Activated CD4-positive, CD25-positive, alpha-beta regulatory T cell (primary cell): ENCODE measurements at places on chromosomes 3 and 15.

DNA sequence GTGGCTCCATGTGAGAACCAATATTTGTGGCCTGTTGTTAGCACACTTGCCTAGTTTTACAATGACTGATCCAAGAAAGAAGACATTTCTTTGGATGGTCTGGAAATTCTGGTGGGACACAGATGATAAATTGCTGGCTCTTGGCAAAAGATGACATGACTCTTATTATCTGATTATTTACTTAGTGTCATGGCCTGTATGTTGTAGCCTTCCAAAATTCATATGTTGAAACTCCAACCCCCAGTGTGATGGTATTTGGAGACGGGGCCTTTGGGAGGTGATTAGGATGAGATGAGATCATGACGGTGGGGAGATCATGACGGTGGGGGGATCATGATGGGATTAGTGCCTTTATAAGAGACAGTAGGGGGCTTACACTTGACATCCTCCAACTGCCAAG lies 30.0 kb upstream of the AKAP13 start:
- DNase-seq = no peak

- DNase-seq = no peak
Measured at GRCh38 chr3:72892081-72892775, 4.4 kb downstream of the GXYLT2 start.

DNA sequence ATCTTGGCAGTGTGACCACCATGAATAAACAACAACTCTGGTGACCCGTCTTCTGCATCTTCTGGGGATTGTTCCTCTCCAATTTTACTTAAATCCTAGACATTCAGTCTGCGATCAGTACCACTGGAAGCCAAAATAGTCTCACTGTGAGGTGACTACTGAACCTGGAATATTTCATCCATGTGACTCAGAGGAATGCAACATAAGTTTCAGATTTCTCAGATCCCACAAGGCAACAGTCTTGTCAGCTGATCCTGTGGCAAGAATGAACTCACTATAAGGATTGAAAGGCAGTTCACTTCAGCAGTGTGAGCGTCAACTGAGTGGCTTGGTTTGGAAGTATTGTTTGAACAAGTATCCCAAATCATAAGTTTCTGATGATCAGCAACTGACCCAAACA lies 13.2 kb downstream of the NSUN3 start:
- no peak for DNase-seq

- DNase-seq = no peak
Measured at GRCh38 chr3:177424521-177424920, 227.2 kb upstream of the TBL1XR1 start.

- DNase-seq = no peak
Measured at GRCh38 chr3:179867961-179868360, 168.8 kb downstream of the PEX5L start.

GRCh38 chr3:183577346-183577745 lies 21.8 kb upstream of the KLHL6 start:
- no peak for DNase-seq

DNA sequence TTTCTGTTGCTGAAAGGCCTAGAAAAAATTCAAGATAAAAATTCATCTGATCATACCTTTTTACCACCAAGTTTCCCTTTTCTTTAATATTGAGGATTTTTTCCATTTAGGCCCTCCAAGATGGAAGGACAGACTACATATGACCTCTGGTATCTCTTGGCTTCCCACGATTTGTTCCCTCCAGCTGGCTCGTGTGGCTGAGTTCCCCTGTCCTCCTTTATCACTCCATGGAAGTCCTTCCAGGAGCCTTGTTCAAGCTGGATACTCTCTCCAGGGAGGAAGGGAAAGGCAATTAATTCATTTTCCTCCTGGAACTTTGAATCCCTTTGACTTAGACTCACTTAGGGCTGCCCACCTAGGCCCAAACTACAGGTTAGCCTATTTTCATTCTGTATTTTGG lies 110.6 kb downstream of the CFAP44 start:
- no peak for DNase-seq

DNA sequence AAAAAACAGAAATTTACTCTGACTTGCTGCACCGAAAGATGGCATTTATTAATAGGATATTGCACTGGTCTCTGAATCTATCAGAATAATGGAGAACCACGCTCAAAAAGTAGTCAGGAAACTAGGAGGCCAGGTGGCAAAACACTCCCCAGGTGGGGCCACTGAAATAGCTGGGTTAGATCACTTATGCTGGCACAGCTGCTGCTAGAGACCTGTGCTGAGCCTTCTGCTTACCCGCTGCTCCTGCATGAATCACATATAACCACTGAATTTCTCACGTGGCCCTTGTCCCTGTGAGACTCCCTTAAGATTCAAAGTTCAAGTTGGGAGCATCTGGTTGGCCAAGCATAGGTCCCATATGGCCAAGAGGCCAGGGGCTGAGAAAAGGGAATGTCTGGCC lies 66.0 kb upstream of the OXTR start:
- no peak for DNase-seq

DNA sequence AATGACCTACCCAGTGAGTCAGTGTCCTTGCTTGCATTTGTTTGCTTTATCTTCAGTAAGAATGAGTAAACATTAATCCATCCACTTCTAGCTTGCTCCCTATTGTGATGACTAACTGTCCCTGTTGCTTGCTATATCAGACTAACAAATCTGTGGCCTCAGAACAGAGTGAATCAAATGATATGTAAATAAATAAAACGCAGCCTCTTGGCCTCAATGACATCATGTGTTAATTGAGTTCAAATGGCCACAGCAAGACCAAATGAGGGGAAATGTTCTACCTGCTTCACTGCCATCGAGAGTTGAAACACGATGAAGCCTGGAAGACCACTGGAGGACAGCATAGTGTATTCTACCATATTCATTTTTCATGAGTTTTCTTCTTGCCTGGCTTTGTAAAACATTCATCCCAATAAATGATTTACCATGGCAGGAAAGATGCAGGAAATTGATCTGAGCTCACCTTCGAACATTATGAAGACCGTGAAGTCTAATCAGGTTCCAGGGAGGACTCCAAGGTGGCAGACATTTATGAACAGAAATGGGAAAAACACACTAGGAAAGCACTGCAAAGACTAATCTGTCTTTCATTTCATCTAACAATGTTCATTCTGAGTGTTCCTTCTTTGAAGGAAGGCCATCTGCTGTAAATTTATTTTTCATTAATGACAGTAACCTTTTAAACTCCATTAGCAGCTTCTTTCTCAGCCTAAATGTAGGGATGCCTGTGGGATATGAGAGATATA lies 1144.5 kb downstream of the TUSC7 start:
- no peak for DNase-seq

DNA sequence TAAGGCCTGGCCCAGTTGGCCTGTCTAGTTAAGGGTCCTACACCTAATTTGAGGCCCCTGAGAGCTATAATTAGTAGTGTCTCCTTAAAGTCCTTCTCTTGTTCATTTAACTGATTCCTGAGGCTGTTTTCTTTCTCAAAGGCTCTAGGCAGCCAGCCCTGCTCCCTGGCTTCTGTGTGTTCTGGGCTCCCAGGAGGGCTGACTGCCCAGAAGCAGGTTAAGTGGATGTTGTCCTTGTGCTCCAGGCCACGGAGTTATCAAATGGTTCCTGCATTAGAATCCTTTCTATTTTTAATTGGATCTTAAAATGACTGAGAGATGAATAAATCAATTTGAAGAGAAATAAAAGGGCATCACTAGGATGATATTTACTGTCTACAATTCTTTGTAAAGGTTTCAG lies 140.0 kb downstream of the SNRK start:
- no peak for DNase-seq

DNA sequence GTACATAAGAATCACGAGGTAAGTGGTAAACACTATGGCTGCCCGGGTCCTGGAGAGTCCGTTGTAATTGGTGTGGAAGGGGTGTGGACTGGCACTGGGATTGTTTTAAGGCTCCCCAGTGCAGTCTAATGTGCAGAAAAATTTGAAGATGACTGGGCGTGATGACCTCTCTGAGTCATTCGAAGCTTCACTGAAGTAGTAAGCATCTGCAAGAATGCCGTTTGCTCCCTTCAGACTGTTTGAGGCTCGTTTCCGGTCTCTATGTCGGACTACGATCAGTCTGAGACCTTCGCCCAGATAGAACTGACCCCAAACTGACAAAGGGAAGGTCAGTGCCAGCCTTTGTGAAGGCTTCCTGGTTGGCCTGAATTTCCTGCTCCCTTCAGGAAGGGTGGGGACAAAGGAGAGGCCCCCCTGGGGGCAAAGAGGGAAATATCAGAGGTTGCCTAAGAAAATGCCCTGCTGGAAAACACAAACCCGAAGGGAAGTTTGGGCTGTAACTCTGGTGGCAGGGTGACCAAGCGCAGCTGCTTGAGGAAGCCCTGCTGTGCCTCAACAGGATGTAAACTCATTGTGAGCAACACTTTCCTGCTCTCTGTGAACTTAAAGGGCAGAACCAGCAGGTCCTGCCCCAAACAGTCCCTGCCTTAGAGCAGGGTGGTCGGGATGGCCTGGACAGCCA lies 34.6 kb downstream of the BTD start:
- no peak for DNase-seq

- no peak for DNase-seq
Measured at GRCh38 chr15:38877471-38877870, 312.9 kb upstream of the RASGRP1 start.

DNA sequence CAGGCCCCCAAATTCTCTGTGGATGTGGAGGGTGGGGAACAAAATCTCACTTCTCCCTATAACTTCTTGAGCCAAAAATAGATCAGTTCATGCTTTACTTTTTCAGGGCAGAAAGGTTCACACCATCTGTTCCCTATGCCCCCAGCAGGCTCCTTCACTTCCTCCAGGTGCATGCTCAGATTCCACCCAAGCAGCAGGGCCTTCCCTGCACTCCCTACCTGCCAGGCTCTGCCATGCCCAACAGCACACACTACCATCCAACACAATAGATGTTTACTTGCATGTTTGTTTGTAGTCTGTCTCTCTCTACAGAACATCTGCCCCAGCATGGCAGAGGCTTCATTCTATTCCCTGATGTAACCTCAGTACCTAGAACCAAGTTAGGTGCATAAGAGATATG lies 43.3 kb downstream of the GABRB3 start:
- DNase-seq = no peak

DNA sequence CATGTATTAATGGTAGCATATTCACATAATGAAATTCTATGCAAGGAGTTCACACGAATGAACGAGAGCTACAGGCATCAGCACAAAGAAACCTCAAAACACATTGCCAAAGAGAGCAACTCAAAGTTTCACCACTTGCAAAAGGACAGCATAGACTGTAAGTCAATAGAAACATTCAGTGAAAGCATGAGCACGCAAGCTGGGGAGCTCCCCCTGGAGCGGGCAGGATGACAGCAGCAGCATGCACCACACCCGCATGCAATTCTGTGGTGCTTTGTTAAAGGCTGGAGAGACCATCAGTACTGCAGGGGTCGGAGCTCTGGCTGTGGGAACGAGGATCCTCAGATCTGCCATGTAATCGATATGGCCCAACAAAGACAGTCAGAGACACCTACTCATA lies 18.7 kb downstream of the OCA2 start:
- no peak for DNase-seq

GRCh38 chr3:179450901-179451264 lies 387 bp downstream of the GNB4 start:
- no peak for DNase-seq

DNA sequence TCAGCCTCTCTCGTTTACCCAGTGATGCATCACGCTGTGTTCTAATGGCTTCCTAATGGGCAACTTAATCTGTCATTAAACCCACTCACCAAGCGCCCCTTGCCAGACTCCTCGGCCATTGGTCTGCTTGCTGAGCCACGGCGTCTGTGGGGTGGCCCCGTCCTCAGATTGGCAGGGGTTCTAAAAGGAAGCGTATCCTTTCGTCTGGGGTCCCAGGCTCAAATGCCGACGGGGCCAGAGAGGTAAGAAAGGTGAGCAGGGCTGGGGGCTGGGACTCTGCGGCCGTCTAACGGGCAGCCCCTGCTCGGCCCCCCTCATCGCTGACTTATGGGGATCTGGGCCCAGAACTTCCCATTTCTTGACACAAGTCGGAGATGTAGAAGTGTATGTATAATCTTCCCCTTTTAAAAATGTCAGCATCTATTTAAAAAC lies 315.1 kb upstream of the PROK2 start:
- DNase-seq = no peak

DNA sequence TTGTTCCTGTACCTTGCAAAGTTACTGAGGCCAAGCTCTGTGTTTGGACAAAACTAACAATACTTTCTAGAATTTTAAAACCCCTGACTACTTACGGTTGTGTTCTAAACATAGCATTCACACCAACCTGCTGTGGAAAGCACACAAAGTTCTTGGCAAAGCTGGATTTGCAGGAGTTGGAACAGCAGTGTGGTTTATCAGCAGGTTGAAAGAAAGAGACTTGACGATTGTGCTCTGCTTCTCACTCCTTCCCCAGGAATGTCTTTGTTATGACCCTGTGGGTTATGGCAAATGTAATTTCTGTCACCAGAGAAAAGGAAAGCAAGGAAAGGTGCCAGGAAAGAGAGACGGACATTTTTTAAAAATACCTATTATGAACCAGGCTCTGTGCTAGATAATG lies 165.5 kb upstream of the TGFBR2 start:
- no peak for DNase-seq

- no peak for DNase-seq
Measured at GRCh38 chr15:61171209-61171608, 57.9 kb downstream of the RORA start.

GRCh38 chr3:130276203-130276803 lies 69.2 kb upstream of the COL6A5 start:
- DNase-seq = no peak

GRCh38 chr3:114727373-114727772 lies 419.7 kb downstream of the ZBTB20 start:
- no peak for DNase-seq

DNA sequence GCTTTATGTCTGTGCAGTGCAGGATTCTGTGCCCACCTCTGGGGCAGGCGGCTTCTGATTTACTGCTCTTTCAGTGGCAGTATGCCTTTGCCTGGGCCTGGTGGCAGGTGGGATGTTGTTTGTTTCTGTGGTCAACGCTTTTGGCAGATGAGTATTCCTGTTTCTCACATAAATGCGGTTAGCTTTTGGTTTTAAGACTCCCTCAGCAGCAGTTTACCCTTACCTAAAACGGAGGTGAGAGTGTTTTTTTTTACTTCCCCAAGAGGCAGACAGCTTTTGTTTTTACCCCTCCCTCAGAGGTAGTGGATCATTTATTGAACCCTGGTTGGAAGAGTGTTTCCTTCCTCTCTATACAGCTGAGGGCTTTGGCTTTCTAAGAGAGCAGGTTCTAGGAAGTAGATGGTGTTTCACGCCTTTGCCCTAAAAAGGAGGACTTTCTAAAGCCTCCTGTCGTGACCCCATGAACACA lies 134.1 kb upstream of the PLSCR5 start:
- DNase-seq = no peak

DNA sequence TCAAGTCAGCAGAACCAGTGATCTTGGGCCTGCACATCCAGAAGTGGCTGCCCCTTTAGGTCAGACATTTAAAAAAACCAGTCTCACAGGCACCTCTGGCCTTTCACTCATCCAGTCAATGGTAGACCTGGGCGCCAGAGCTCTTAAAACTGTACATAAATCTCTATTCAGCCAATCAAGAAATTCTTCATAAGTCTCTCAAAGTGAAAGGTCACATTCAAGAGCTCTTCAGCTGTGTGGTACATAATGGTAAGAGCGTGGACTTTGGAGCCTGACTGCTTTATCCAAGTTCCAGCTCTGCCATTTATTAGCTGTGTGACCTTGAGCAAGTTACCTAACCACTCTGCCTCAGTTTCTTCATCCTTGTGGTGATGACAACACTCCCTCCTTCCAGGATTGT lies 22.3 kb upstream of the MORF4L1 start:
- DNase-seq = no peak

- no peak for DNase-seq
Measured at GRCh38 chr3:15318661-15319060, 13.7 kb downstream of the SH3BP5 start.

GRCh38 chr3:52134761-52135160 lies 19.5 kb downstream of the POC1A start:
- no peak for DNase-seq
